ENCODE measurements at places on chromosomes 4 and X. TPM values are rescaled to one million over a fixed set of nuclear protein-coding genes. Genes with fewer than 3 reads are reported as not detected.

PDE6B gene
- 5.1 TPM for total RNA-seq

DTHD1 gene
- not detected for total RNA-seq

FAAH2 gene
- 4.0 TPM for total RNA-seq

DNA sequence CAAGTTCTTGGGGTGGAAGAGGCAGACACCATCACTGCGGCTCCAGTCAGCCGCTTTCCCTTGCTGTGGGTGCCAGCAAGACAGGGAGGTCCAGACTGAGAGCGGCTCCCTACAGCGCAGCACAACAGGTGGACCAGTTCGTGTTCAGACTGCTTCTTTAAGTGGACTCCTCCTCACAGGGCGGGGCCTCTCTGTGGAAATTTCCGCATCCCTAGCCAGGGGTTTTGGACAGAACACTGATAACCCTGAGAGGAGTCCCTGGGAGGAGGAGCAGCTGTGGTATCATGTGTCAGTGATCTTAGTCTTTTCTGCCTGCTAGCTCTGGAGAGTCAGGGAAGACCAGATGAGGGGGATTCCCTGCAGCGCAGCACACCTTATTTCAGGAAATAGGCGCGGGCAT lies 48.5 kb downstream of the MAGEC2 start:
- H3K4me1 ChIP-seq: peaks cover 10% of the 10 kb centered on the region
- H3K27me3 ChIP-seq: peaks cover 1% of the 10 kb centered on the region
- no peak for DNase-seq
- no peak overlapping the region for H3K27ac ChIP-seq
- no peak overlapping the region for H3K4me3 ChIP-seq

DNA sequence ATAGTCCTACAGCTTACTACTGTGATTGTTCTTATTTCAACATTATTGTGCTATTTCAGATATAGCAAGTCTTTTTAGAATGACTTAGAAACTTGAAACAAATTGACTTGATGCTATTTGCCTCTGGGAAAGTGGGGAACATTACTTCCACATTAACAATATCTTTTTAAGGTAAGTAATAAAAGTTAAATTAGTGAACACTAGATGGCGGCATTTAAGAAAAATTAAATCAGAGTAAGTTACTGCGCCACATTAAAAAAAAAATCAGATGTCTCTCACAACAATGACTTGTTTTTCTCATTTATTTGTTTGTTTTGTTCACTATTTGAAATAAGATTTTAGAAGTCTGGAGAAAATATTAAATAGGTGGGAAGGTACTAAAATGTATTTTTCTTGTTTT lies 1026.9 kb upstream of the SLIT2 start:
- H3K27me3 ChIP-seq: no peaks in the 10 kb centered on the region
- no peak for DNase-seq
- no peaks in the 10 kb centered on the region for H3K4me1 ChIP-seq

DNA sequence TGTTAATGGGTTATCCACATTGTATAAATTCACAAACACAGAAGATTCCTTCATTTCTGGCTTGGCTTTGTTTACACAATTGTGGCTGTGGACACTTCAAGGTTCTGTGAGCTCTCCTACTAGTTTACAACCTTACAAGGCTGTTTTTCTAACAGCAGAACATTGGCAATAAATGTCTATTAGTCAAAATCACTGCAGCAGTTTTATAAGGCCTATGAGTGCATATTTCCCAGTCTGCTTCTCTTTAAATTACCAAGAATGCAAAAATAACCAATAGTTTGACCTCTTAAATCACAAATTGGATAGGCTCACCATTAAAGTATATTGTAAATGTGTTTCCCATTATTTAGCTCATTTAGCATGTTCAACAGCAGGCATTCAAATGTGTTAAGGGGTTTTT lies 239.2 kb downstream of the DKK2 start:
- no peak for DNase-seq
- H3K4me1 ChIP-seq: no peaks in the 10 kb centered on the region
- H3K36me3 ChIP-seq: no peaks in the 10 kb centered on the region
- H3K4me3 ChIP-seq: no peak overlapping the region
- H3K27me3 ChIP-seq: no peaks in the 10 kb centered on the region

DNA sequence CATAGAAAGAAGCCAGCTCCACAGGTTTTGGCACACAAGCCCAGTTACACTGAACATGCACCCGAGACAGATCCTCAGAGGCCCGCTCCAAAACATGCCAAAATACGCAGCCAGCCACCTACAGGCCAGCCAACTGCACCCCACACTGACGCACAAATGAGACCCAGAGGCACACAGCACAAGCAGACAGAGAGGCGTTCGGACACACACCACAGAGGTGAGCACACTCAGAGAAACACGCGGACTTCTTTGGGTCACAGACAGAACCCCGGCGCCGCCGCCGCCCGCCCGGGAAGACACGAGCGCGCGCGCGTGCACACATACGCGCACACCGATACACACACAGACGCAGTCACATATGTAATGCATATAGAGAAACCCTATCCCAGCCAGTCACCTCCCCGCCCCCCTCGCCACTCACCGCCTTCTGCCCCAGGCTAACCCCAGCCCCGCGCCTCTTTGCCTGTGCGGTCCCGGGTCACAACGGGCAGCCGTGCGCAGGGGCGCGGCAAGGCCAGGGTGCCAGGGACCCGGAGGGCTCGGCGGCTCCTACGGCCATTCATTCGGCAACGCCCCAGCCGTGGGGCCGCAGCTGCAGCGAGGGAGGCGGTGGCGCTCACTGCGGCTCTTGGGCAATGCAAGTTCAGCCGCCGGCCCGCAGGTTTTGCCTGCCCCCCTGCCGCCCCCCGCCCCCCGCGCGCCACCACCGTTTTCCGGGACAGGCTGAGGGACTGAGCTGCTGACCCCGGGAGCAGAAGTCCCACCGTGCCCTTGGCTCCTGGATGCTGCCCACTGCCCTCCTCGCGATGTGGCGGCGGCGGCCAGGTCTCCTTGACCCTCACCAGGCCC lies 553 bp downstream of the SEPTIN6 start:
- peaks cover 5% of the 10 kb centered on the region for H3K27me3 ChIP-seq
- H3K4me3 ChIP-seq: peak overlapping the region; percentile 97
- H3K4me1 ChIP-seq: peaks cover 7% of the 10 kb centered on the region
- peak; percentile 11 for DNase-seq
- peak overlapping the region; percentile 24 for H3K27ac ChIP-seq

- no peak for DNase-seq
- peaks cover 7% of the 10 kb centered on the region for H3K27me3 ChIP-seq
- H3K36me3 ChIP-seq: no peaks in the 10 kb centered on the region
- H3K27ac ChIP-seq: no peak overlapping the region
- no peak overlapping the region for H3K4me3 ChIP-seq
Observed at GRCh38 chrX:83512111-83512510, 4.0 kb downstream of the POU3F4 start.

DNA sequence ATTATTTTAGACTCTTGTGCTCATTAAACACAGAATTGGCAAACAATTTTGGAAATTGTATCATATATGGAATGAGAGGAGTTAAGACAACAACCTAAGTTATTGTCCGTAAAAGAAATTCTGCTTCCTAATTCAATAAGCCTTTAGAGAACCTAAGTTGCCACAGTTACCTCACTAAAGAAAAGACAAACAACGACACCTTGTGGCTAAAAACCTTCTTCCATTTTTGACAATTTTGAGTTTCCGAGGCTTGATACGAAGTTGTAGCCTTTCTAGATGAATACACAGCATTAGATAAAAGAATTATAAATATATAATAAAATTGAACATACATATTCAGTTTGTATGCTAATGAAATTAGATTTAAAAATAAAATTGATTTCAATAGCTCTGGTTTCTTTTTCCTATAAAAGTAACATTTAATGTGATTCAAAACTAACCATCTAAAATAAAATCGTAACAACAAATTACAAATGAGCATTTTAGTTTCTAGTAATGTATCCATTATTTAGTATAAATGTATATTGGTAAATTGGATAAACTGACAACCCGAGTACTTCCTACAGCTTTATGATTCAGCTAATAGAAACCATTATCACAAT lies 275.1 kb downstream of the GPM6A start:
- H3K4me1 ChIP-seq: no peaks in the 10 kb centered on the region
- no peaks in the 10 kb centered on the region for H3K27me3 ChIP-seq
- no peaks in the 10 kb centered on the region for H3K36me3 ChIP-seq
- H3K4me3 ChIP-seq: no peak overlapping the region
- no peak overlapping the region for H3K27ac ChIP-seq

GRCh38 chr4:150867148-150867547 lies 147.9 kb downstream of the LRBA start:
- H3K4me1 ChIP-seq: no peaks in the 10 kb centered on the region
- no peak overlapping the region for H3K4me3 ChIP-seq
- no peak overlapping the region for H3K27ac ChIP-seq
- H3K36me3 ChIP-seq: no peaks in the 10 kb centered on the region

GRCh38 chr4:155481150-155481549 lies 104.4 kb upstream of the MAP9 start:
- no peak overlapping the region for H3K27ac ChIP-seq
- H3K27me3 ChIP-seq: no peaks in the 10 kb centered on the region
- no peak for DNase-seq
- no peaks in the 10 kb centered on the region for H3K4me1 ChIP-seq

- no peak overlapping the region for H3K4me3 ChIP-seq
- no peak for DNase-seq
- no peaks in the 10 kb centered on the region for H3K4me1 ChIP-seq
- no peak overlapping the region for H3K27ac ChIP-seq
- H3K27me3 ChIP-seq: no peaks in the 10 kb centered on the region
- no peaks in the 10 kb centered on the region for H3K36me3 ChIP-seq
Observed at GRCh38 chr4:85209161-85209560, 242.7 kb upstream of the WDFY3 start.

DNA sequence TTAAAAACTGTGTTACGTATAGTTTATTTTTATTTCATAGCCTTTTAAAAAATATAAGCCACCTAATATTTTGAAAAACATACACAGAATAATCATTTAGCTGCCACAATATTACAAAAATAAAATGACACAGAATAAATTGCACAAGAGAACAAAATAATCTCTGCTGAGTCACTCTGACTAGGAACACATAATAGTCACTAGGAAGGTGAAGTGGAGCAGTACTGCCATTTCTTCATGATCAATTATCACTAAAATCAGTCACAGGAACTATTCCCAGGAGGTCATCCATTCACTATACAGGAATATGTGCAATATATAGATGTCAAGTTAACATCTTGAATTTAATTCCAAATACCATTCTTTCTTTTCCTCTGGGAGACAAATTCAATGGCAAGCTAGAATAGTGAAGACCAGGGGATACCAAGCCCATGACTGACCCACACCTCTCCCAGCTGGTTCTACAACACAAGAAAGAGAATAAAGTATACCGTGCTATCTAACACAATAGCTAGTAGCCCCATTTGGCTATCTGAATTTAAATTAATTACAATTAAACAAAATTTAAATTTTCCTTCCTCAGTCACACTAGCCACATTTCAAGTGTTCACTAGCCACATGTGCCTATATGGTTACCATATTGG lies 5.9 kb downstream of the SMIM43 start:
- H3K27ac ChIP-seq: no peak overlapping the region
- H3K27me3 ChIP-seq: peaks cover 3% of the 10 kb centered on the region
- peaks cover 13% of the 10 kb centered on the region for H3K4me1 ChIP-seq
- no peaks in the 10 kb centered on the region for H3K36me3 ChIP-seq
- no peak for DNase-seq

DNA sequence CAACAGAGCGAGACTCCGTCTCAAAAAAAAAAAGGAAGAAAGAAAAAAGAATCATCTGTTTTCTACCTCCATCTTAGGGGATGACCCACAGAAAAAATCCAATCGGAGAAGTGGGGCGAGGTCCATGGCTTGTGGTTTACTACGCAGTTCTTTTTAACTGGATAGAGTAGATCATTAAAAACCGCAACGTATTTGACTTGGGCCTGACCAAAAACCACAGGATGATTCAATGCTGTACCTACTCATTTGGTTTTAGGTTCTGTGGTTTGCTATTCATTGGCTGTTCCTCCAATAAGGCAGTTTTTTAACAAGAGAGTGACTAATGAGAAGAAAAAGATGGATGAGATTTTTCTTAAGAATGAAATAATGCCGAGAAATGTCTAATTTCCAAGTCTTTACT lies 83.7 kb downstream of the FREM3 start:
- no peaks in the 10 kb centered on the region for H3K36me3 ChIP-seq
- H3K4me3 ChIP-seq: no peak overlapping the region
- DNase-seq: no peak
- no peaks in the 10 kb centered on the region for H3K27me3 ChIP-seq
- H3K27ac ChIP-seq: no peak overlapping the region

DNA sequence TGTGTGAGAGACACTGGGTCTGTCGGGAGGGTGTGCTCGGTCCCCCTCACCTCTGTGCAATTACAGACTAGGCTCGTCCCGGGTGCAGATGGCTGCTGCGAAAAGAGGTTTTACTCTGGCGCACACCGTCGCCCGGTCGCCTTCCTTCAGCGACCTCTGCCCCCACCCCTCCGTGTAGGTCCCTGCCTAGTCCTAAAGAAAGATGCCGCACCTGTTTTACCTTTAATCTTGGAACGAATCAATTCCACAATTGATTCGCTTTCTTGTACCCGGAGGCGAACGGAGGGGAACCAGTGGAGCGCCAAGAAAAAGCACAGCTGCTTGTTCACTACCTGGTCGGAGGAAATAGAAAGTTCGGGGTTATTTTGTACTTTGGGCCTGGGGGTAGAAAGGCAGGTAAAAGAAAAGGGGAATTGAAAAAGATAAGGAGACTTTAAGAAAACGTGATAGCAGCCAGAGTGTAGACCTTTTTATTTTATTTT lies 1.2 kb downstream of the NPNT start:
- H3K4me1 ChIP-seq: peaks cover 4% of the 10 kb centered on the region
- no peak for DNase-seq
- H3K27ac ChIP-seq: no peak overlapping the region
- H3K36me3 ChIP-seq: no peaks in the 10 kb centered on the region
- H3K27me3 ChIP-seq: peaks cover 21% of the 10 kb centered on the region
- peak overlapping the region; percentile 45 for H3K4me3 ChIP-seq

DNA sequence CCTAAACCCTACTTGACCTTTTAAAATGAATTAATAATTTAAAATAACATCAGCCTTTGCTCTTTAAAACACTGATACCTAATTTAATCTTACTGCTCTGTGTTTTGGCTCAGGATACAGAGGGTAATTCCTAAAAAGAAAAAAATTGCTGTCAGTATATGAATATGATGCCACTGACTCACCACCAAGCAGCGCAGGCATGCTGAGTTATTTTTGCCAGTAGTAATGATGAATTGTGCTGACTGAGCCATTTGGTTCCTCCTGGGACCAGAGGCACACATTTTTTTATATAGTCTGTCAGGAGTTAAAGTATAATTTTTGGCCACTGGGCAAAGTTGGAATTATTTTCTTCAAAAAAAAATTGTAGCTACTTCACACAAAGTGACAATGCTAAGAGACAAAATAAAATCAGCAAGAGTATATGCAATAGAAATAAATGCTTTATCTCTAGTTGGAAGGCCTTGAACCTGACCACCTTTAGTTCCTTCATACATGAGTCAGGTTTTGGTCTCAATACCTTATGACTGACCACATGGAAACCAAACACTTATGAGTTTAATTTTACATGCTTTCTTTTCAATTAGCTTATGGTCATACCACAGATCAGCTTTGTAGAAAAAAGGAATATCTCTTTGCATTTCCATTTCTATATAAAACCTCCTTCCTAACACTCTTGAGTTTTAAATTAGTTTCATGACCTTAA lies 115.1 kb downstream of the PPP3CA start:
- no peak overlapping the region for H3K4me3 ChIP-seq
- H3K27me3 ChIP-seq: peaks cover 2% of the 10 kb centered on the region
- H3K36me3 ChIP-seq: no peaks in the 10 kb centered on the region
